Sigmoid colon (tissue), 7 donors: ENCODE measurements at places on chromosomes 6 and 20. TPM values are rescaled to one million over a fixed set of nuclear protein-coding genes. Genes with fewer than 3 reads are reported as not detected.

- DNase-seq = no peak
Observed at GRCh38 chr6:72967329-72967728, 258.0 kb downstream of the KHDC1L start.

Gene SGK1
- total RNA-seq = 17.2 TPM

DNA sequence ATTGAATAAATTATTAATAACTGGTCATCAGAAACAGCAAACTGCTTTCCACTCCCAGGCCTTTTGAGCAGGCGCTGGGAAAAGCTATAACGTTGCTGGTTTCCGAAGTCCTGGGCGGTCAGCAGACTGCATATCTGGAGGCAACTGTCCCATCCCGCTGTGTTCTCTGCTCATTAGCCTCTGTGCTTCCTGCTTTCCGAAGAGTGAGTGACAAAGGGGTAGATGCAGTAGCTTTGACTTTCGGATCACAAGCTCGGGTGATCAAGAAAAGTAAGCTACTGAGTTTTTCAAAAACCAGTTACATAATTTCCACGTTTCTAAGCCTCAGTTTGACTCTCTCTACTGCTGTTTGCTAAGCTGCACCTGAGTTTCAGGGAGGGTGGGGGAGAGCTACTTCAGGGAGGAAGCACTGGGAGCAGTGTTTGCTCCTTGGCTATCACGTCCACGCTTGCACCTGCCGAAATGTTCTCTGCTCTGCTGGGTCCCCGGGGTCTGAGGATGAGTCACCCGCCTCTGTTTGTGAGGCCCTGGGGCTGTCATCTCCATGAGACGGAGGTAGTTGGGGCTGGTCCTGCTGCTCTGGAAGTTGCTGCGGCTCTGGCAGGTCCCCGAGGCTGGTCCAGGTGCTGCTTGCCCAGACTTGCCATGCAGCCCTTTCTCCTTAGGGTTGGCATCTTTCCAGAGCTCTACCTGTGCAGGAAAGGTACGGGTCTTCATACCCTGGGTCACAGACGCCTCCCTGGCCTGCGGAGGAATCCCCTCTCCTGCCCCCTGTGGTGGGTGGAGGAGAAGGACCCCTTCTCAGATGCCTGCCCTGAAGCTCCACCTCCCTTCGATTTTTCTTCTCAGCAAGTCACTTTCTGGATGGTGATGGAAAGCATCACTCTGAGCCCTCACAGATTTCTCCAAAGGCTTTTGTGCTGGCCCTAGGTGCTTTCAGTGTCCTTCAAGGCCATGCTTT lies 220.0 kb downstream of the QKI start:
- DNase-seq = no peak

- no peak for DNase-seq
Observed at GRCh38 chr20:39897781-39898466, 791.1 kb downstream of the MAFB start.

DNA sequence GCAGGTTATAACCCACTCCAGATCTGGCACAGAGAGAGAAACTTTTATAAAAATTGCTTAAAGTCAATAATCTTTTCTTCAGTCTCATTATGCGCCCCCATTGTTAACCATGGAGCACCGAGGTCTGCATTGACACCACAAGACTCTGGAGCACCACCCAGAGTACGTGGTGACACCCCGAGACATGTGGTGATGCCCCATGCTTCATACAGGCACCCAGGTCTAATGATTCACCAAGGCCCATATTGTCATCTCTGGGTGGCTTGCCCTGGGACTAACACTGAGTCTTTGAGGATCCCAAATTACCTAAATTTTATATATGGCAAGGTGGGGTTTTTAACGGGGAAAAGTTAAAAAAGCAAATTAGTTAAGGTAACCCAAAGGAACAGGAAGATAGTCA lies 31.1 kb downstream of the CD109 start:
- DNase-seq = no peak

GRCh38 chr6:136226674-136227377 lies 23.3 kb downstream of the MTFR2 start:
- DNase-seq = no peak

DNA sequence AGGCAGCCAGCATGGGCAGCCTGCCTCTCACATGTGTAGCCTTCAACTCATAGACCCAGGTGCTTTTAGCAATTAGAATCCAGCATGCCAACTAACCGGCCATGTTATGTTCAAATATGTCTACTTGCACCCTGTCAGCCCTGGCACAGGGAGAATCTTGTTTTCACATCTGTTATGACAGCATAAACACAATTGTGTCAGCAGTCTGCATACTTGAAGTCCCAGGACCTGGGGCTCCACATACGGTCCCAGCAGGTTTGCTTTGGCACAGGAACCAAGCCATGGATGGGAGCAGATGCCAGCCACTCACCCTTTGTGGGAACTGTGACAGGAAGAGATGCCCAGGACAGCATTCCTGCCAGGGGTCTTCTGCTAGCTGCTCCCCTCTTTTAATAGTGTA lies 67.2 kb upstream of the SYNDIG1 start:
- DNase-seq = no peak

GRCh38 chr6:113600551-113601339 lies 256.4 kb upstream of the MARCKS start:
- no peak for DNase-seq

Gene TBXT
- total RNA-seq = not detected

DNA sequence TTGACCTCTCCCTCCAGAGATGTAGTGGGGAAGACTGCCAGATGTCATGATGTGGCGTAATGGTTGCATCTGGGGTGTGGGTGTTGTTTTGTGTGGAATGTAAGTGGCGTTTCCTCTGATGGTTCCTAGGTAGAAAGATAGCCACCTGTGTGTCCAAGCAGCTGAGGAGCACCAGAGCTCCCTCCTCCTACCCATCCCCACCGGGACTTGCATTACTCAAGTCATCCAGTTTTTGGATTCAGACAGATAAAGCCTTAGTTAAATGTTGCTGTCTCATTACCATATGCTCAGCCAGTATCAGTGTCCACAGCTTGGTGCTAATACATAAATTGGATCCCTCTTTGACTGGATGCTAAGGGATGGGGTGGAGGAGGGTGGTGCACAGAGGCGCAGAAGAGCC lies 282.3 kb downstream of the TBC1D7 start:
- no peak for DNase-seq

DNA sequence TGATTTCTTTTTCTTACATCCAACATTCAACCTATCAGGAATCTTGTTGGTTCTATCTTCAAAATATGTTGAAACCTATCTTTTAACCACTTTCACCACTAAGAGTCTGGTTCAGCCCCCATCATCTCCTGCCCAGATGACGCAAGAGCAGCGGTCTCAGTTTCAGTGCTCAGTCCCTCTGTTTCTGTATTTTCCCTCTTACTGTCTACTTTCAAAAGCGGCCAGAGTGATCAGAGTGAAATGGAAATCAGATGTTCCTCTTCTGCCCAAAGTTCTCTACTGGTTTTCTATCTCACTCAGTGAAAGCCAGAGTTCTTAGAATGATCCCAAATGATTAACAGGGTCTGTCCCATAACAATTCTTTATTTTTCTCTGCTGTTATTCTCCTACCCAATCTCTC lies 147.9 kb upstream of the PDE7B start:
- no peak for DNase-seq

Gene GATA5
- not detected for total RNA-seq

Gene MAD2L1BP
- total RNA-seq = 29.6 TPM

- DNase-seq = no peak
Observed at GRCh38 chr6:27176096-27176495, 71.4 kb upstream of the PRSS16 start.

GRCh38 chr6:82866446-82866845 lies 199.2 kb downstream of the UBE3D start:
- no peak for DNase-seq

DNA sequence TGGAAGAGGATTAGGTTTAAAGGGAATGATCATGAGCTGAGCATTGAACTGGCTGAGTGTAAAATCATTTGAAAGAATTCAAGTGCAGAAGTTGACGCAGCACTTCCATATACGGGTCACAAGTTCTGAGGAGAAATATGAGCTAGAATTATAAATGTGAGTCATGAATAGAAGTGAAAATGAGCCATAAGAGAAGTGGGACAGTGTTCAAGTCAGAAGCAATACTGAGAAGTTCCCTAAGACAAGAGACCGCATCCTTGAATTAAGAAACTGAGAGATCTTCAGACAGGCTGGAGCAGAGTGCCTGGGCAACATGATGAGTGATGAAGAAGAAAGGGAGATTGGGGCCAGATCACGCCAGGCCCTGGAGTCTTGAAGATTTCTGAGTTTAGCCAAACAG lies 209.7 kb downstream of the TBX18 start:
- DNase-seq = no peak

Gene SLC29A1
- 147 TPM for total RNA-seq

GRCh38 chr20:52047811-52048764 lies 143.5 kb downstream of the ZFP64 start:
- no peak for DNase-seq

DNA sequence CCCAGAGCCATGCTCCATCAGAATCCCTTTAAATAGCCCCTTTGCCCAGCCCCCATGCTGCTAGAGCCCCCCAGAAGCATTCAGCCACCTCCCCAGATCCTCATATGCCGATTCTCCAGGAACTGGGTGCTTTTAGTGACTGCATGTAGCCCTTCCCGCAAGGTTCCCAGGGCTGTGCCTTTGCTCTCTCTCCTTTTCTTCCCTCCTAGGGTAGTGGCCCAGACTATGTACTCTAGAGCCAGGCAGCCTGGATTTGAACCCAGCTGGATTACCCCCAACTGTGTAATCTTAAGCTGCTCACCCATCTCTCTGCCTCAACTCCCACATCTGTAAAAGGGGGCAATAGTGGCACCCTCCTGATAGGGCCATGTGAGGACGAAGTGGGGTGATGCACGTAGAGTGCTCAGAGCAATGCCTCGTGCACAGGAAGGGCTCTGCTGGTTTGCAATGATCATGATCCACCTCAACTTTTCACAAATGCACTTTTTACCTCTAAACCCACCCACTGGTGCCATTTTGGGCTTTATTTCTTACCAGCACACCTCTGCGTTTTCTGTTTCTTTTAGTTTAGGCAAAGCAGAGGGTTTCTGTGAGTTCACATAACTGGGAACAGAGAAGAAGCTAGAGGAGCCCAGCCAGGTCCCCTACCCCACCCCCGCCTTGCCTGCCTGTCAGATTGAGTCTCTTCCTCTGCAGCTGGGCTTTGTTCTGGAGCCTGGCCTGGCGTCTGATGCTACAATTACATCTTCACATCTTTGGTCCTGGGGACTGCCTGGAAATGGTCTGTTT lies 396.5 kb downstream of the RNGTT start:
- no peak for DNase-seq

Gene TMEM30A
- total RNA-seq = 95.6 TPM

Gene VSTM2L
- total RNA-seq = 2.5 TPM

DNA sequence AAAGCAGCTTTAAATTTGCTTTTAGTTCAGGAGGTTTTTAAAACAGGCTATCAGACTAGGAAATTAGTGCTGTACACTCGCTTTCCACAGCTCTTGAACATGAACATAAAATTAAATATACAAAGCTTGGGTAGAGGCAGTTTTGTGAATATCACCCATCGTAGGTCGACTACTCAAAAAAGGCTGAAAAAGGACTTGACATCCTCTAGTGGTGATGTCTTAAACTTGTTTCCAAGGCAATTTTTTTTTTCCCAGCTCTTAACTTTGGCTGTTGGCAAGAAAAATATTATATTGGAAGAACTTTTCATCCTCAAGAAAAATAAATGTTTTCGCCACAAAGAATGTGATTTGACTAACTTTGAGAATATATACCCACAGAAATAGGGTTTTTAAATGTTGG lies 2.9 kb downstream of the MAP7 start:
- no peak for DNase-seq

GRCh38 chr20:36604952-36605398 lies 604 bp upstream of the RAB5IF start:
- peak; percentile 77 for DNase-seq

DNA sequence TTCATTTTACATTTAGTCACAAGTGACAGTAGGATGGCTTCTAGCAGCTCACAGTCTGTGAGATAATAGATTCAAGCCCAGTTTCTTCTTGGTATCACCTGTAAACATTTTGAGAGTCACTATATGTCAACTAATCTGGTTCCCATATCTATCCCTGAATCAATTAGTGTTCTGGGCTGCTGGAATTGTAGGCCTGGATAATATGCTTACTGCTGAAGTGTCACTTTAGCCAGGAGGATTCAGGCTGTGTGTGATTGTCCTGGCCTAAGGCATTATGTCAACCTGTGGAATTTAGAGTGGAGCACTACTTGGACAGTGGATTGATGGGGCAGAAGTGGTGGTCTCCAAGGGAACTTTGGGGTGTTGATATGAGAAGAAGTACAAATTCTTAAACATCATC lies 1071.8 kb upstream of the CITED2 start:
- DNase-seq = no peak

GRCh38 chr20:22582964-22583772 lies 1.2 kb downstream of the FOXA2 start:
- DNase-seq = no peak

GRCh38 chr6:4736371-4736873 lies 39.8 kb upstream of the CDYL start:
- no peak for DNase-seq
